ENCODE measurements at places on chromosomes 16 and 17. TPM values are rescaled to one million over a fixed set of nuclear protein-coding genes. Genes with fewer than 3 reads are reported as not detected.

DNA sequence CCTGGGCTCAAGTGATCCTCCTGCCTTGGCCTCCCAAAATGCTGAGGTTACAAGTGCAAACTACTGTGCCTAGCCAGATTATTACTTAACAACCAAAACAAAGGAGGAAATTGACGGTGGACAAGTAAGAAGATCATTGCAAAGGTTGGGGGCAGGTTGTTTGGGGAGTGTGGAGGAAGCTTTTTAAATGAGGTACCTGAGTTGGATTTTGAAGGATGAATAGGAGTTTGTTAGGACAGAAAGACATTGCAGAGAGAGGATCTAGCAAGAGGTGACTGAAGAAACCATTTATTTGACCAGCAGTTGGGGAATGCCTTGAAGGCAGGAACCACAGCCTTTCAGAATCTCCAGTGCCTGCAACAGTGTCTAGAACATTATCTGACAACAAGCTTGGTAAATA lies 51.3 kb downstream of the ABCC1 start:
- DNase-seq, result no peak

DNA sequence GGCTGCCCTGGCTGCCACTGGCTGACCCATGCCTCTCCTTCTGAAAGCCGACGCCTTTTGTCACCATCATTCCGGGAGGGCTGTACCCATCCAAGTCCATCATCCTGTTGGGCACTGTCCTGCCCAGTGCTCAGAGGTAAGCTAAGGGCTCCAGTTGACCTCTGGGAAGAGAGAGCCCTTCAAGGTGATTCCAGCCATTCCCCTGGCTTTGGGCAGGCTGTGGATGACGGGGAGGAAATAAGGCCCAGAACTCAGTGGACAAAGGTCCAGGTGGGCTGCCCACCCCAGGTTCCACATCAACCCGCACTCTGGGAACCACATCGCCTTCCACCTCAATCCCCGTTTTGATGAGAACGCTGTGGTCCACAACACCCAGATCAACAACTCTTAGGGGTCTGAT lies 45.8 kb downstream of the NOS2 start:
- no peak for DNase-seq

- DNase-seq, result no peak
These were observed 201.3 kb upstream of the IRX3 start for GRCh38 chr16:54487933-54488332.

GRCh38 chr16:63896383-63897109 lies 1225.3 kb downstream of the CDH11 start:
- no peak for DNase-seq

Gene C16orf89
- total RNA-seq, result 6.0 TPM

Gene CD19
- 0.16 TPM for total RNA-seq

Gene NUTF2
- 70.6 TPM for total RNA-seq

GRCh38 chr17:42233156-42233555 lies 38.9 kb upstream of the GHDC start:
- no peak for DNase-seq

DNA sequence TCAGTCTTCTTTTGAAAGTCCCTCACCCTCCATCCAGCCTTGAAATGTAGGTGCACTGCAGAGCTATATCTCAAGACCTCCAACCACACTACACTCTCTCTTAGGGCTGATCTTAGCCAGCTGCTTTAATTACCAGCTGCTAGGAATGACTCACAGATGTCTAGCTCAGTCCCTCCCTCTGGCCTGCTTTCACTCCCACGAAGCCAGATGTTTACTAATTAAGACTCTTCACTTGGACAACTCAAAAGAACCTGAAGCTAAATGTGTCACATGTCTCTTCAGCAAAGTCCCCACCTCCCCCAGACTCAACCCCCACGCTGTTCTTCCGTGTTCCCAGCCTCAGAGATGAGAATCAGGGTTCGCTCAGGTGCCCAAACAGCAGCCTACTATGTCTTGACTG lies 2.6 kb downstream of the GTF3C1 start:
- DNase-seq, result no peak

DNA sequence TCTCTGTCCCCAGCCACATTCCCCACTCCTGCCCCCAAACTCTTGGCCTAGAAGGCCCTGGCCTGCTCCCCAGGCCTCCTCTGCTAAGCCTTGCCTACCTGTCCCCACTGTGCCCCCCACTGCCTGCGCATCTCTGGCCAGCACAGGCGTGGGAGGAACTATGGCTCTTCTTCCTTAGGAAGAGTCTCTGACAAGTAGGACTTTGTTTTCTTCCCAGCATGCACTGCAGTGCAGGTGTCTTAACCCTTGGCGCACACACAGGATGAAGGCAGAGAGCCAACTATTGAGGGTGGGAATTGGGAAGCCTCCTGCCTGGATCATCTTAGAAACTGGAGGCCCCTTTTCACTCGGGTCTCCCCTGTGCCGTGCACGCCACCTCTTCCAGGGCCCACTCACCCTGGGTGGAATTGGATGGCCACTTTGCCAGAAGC lies 3.6 kb downstream of the AMDHD2 start:
- no peak for DNase-seq

DNA sequence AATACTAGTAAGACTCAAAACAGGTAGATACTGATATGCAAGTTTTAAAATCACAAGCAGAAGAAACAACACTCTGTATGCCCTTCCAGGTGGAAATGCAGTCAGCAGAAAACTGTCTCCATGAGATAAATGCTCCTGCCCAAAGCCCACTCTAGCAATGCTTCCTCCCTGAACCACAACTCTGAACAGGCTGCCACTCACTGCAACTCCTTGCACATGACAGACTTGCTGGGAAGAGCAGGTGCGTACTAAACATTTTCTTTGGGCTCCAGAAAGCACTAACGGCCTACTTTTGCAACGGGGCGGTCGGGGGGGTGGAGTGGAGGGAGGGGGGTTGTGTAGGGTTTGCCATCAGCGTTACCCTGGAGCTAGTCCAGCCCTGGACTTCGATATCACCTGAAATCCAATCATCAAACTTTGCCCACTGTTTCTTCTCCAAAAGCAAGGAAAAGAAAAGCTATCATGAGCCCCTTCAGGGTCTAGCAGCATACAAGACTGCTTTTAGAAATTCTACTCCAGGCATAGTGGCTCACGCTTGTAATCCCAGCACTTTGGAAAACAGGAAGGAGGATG lies 46.1 kb downstream of the ANKRD11 start:
- DNase-seq, result no peak

Gene KRTAP2-1
- total RNA-seq, result not detected

DNA sequence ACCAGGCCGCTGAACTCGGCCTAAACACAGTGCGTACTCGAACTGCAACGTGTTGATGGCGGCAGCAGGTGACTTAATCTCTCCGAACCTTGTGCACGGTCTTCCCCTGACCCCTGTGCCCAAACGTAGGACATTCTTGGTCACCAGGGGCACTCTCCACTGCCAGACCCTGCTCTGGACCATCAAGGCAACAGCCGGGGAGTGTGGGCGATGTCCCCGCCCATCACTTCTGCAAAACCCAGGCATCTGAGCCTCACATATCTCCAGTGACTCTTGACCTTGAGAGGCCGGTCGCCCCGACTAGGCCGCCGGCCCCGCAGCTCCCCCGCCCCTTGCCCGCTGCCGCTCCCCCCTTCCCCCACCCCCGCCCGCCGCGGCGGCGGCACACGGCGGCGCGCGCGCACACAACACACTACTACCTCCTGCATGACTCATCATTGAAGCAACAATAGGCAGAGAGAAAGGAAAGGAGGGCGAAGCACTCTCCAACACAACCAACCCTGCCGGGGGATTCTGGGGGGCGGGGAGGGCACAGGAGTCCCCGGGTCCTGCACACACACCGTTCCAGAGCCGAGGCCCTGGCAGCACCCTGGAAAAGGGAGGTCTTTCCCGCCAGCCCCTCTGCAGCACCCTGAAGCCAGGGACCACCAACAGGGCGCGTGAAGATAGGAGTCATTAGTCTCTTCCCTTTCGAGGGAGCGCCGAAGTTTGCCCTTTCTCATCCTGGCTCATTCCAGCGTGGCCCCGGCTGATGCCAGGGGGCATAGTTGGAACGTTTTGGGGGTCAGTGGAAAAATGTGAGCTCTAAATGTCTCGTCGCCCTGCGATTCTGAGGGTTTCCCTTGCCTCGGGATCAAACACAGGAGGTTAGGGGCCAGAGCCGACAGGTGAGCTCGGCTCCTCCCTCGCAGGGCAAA lies 1.9 kb downstream of the MNT start:
- no peak for DNase-seq

DNA sequence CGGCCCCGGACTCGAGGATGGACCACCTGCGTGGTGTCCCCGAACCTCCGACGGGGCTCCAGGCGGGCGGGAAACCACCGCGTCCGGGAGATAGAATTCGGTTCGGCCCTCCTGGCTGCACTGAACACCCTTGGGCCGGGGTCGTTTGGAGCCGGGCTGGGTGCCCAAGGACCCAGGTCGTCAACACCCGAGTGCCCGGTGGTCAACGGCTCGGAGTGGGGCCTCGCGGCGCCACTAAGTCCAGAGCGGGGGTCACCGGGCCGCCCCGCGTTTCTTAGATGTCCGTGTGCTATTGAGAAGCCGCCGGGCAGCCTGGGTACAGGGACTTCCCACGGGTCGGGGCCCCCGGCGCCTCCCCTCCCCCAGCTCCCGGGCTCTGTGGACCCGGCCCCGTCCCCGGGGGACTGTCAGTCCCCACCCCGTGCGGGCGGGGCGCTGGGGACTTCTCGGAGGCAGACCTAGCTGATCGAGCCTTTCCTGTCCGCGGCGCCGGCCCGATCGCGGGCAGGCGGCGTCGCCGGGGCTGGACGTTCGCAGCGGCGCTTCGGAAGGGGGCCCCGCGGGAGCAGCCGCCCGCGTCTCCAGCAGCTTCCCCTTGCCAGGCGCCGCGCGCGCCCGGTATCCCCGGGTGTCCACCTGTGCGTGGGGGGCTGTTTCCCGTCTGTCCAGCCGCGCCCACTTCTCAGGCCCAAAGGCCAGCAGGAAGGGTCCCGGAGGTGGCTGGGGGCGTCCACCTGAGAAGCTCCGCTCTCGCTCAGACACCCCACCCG lies 655 bp upstream of the NPTX1 start:
- DNase-seq, result no peak

Gene FTO
- total RNA-seq, result 112 TPM

Gene ITGAX
- total RNA-seq, result 2.2 TPM

DNA sequence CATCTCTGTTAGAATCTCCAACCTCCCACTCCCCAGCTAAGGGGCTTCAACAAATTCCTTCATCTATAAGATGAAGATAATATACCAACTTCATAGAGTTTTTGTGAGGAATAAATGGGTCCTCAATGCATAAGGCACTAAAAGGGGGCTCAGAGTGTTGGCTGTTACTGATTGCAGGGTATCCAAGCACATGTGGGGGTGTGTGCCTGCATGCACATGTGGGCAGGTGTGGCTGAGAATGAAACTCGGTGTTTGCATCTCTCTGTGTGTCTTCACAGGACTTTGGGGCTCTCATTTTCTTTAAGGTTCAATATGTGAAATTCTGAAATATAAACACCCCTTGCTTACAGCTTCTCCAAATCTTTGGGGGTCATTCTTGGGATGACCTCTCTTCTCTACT lies 4.1 kb upstream of the PPP1R9B start:
- no peak for DNase-seq

Gene UQCRC2
- 224 TPM for total RNA-seq

Gene DCAKD
- total RNA-seq, result 26.5 TPM

DNA sequence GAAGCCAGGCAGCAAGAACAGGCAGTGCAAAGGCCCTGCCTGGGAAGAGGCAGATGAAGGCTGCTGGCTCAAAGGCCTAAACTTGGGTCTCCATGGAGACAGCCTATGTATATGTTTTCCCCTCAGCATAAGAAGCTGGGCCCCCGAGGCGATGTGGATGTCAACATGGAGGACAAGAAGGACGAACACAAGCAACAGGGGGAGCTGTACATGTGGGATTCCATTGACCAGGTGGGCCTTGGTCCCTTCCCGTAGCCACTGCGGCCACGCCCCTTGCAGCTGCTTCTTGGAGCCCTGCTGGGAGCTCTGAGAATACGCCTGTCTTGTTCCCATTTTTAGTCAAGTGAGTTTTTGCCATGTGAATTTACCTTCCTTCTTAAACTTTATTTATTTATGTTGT lies 106.0 kb downstream of the SDR42E1 start:
- DNase-seq, result no peak

Gene NOTUM
- total RNA-seq, result 1.3 TPM

Gene SHMT1
- total RNA-seq, result 11.5 TPM

Gene NOD2
- total RNA-seq, result 1.5 TPM

Gene NLK
- 28.1 TPM for total RNA-seq

DNA sequence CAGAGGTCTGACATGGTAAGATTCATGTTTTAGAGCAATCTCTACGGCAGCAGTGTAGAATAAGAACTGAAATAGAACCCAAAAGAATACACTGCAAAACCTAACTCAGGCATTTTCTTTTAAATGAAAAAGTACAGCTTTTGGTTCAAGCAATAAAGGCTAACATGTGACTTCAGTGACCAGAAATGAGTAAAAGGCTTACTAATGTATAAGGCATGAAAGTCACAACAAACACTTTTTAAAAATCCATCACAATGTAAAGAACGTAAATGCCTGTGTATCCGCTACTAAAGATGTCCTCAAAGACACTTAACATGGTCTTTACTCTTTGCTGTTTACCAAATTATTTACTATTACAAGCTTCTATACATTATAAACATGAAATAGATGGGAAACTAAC lies 16.6 kb downstream of the KIAA0753 start:
- no peak for DNase-seq

DNA sequence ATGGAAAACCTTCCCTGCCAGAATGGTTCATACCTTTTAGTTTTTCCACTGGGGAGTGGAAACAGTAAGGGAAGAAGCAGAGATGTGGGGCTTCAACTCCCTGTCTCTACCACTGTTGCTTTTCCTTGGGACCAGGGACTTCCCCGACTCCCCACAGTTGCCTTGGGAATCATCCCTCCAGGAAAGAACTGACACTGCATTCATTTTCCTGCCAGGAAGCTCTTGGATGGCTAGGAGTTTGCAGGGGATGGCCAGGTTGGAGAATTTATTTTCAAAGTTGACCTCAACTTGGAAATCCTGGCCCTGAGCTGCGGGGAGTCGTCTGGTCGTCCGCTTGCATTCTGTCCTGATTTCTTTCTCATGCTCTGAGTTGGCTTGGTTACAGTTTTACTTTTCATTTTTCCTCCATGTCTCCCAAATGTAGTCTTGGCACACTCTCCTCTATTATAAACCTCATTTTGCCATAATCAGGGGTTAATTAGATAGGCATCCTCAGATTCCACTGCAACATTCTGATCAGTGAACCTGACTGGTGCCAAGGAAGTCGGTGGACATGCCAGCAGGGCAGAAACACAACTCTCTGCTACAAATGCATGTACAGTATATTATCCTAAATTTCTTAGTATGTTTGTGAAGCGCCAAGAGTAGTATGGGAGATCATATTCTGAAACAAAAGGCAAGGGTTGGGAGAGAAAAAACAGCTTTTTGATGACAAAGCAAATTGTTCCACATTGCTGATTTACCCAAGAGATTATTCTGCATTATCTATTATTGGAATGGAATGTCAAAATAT lies 220.5 kb upstream of the XYLT1 start:
- DNase-seq, result no peak
